ENCODE measurements at places on chromosomes 12 and 14.

- no peak for DNase-seq
Observed at GRCh38 chr14:101055776-101056374, 152.4 kb upstream of the RTL1 start.

DNA sequence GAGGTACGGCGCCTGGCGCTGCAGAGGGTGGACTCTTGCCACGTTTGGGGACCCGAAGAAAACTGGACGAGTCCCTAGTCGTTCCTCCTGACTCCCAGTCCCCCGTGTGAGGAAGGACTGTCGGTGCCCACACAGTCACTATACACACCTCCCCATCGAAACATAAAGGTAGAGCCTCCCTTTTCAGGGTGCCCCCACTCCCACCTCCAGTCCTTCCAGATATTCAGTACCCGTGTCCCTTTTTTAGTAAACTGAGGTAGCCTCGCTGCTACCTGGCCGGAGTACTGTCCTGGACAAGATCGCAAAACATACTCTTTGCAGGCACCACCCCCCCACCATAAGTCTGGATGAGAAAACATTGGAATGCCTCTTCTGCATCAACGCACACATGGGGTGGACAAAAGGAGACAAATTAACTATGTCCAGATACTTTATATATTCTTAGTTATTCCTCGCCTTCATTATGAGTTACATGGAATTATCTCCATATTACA lies 610 bp upstream of the KMT2D start:
- no peak for DNase-seq

DNA sequence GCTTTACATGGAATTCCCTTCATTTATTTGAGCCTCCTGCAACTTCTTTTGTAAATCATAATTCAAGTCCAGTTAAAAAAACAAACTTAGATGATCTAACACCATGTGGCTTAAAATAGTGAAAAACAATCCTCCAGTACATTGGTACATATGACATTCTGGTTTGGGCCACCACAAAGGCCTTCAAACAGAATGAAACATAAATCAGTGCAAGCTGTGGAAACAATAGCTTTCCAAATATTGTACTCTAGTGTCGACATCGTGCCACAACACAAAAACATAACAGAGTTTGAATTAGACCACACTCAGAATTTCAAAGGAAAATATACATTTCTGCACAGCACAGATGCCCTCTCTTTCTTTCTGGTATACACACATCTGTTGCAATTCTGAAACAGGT lies 751.3 kb downstream of the SLC6A15 start:
- DNase-seq: no peak

- peak; percentile 29 for DNase-seq
Observed at GRCh38 chr12:56836317-56836716, 73.2 kb downstream of the HSD17B6 start.

GRCh38 chr12:122844366-122844971 lies 9.2 kb downstream of the HIP1R start:
- no peak for DNase-seq

DNA sequence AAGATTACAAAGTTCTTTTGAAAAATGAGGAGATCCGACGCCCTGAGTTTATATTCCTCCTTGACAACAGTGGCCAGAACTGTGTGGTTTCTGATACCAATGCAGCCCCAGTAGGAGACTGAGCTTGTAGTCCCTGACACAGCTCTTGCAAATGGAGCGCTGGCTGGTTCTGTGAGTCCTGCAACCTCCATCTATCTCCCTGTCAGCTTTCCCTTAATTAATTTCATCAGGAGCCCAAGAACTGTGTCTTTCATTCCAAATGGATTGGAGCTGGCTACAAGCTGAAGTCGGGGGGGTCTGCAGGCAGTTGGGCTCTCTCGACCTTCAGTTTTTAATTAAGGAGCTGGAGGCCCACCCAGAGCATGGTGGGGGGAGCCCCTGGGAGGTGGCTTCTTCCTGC lies 160.6 kb downstream of the ADGRD1 start:
- no peak for DNase-seq

DNA sequence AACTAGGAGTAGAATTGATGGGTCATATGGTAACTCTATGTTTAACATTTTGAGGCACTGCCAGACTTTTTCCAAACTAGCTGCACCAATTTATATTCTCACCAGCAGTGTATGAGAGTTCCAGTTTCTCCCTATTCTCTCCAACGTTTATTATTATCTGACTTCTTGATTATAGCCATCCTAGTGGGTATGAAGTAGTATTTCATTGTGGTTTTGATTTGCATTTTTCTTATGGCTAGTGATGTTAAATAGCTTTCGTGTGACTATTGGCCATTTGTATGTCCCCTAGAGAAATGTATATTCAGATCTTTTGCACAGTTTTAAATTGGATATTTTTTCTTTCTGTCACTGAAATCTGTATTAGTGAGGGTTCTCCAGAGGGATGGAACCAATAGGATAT lies 37.8 kb downstream of the HELB start:
- DNase-seq: no peak

DNA sequence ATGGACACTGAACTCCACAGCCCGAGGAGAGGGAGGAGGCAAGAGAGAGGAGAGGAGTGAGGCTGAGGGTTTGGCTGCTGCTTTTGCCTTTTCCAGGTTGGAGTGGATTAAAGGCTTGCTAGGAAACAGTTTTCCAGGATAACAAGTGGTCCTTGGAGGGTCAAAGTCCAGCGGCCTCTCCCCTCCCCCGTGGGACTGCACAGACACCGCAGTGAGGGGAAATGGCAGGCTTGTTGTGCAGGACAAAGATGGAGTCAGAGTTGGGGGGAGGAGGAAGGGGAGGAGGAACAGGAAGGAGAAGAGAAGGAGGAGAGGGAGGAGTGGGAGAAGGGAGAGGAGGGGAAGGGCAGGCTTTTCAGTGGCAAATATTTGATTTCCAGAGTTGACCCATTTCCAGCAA lies 245.5 kb downstream of the RBM19 start:
- no peak for DNase-seq

DNA sequence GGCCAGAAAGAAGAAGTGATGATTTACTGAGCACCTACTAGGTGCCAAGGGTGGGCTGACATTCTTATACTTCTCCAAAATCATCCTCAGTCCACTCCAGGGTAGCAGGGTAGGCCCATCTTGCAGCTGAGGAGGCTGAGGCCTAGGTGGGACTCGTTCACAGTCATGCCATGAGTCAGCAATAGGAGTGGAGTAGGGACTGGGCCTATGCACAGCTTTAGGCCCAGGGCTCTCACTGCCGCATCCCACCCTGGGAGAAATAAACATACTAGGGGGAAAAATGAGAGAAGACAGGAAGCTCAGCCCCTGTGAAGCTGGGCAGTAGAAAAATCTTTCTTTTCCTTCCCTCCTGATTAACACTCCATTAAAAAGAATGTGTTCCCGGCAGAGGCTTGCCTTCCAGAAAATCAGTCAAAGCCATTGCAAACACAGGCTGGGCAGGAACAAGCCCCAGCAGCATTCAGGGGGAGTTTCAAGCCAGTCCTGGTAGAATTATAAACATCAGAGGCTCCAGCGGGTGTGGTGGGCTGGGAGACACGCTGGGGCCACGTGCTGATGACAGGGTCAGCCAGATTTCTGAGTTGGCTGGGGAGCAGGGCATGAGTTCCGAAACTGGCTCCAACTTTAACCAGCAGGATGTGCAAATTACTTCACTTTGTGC lies 1.8 kb downstream of the HSPB8 start:
- DNase-seq: peak; percentile 62

DNA sequence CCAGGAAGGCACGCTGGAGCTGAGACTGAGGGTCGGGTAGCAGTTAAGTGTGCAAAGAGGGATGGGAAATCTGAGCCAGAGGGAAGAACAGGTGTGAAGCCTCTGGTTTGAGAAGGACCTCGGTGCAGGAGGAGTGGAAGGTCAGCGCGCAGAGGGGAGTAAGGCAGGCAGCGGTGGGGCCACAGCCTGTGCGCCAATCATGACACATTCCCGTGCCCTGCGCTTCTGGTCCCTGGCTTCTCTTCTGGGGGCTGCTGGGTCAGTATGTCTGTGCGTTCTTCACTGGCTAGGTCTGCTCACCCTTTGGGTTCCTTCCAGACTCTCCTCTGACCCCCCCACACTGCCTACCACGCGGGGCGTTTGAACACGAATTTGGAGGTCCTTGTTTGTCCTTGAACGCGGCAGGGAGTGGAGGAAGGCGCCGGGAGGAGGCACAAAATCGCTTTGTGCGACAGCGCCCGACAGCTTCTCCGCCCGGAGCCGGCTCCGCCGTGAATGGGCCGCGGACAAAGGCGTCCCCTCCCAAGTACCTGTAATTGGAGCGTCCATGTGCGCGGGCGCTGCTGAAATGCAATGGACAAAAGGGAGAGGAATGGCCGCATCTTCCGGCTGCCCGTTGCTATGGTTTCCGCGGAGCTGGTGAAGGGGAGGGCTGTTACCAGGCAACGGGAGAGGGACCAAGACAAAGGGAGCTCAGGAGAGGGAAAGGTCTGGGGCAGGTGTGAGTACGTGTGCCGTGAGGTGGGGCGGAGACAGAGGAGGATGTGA lies 207.2 kb upstream of the SRRM4 start:
- no peak for DNase-seq

- no peak for DNase-seq
Observed at GRCh38 chr14:64700894-64701293, 3.3 kb upstream of the PLEKHG3 start.

DNA sequence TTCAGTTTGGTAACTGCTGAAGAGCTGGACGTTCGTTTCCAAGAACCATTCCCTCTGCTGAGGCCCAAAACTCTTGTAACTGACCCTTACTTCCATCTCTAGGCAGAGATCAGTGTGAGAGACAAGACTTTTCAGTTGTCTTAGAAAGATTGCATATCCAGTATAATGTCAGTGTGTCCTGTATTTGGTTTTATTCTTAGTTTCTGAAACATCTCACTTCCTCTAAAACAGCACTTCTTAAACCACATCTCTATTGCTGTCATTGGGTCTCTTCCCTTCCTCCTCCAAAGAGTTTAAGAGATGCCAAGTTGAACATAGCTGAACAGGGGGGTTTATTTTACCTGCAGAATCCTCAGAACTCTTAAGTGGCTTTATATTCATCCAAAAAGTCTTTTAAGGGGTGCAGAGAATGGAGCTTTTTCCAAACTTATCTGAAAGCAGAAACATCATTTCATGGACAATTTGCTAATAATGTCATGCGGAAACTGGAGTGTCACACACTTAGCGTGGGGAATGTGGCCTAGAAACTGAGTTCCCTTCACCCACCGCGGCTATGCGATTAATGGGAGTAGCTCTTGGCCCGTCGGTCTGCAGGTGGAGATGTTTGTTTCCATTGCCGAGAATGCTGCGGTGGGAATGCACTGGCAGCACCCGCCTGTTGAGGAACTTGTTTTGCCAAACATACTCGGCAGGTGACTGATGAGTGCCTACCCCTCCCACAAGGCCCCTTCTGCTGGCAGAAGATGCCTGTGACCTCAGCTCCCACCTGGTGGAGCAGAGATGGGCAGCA lies 148.2 kb downstream of the ADGRD1 start:
- no peak for DNase-seq

- DNase-seq: peak; percentile 50
Observed at GRCh38 chr12:50050410-50051098, 6.8 kb upstream of the ASIC1 start.

DNA sequence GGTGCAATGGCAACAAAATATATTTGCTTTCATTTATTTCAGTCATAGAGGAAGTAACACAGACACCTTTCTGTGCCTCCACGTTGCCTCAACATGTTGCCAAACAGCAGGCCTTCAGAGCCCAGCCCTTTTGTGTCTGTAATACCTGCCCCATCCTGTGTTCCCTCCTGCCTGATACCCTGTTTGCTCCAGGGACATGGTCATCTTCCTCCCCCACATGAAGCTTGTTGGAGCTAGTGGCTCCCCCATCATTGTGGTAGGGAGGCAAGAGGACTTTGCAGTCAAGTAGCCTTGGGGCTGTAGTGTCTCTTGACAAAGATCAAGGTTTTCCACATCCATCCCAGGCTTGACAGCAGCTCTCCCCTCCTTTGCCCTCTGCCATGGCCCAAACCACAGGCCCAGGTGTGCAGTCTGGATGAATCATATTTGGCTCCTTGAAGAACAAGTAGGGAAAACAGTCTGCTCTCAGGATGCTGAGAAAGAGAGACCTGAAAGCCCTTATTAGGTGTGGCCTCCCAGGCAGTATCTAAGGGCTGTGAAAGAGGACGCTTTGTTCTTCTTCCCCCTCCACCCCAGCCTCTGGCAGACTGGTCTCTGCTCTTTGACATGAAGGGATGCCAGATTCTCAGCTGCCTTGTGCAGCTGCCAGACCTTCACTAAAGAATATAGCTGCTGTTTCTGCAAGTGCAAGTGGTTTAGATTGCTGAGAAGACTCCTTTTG lies 329.0 kb downstream of the C12orf75 start:
- no peak for DNase-seq

DNA sequence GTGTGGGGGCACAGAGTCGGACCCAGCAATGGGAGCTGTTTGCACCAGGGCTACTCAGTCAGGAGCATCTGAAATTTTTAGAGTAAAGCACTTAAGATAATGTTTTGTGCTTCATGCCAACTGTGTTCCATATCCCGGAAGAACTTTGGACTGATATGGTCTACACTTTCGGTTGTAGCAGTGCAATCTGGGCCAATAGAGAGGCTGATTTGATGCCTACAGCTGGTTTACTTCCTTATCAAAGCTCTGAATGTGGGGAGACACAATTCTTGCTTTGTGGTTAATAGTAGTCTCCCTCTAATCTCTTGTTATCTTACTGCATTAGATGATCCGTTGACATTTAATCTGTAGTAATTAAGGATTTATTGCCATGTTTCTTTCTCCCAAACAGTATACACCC lies 7.8 kb upstream of the VDR start:
- no peak for DNase-seq

GRCh38 chr14:75769047-75769685 lies 108.1 kb downstream of the TTLL5 start:
- no peak for DNase-seq

DNA sequence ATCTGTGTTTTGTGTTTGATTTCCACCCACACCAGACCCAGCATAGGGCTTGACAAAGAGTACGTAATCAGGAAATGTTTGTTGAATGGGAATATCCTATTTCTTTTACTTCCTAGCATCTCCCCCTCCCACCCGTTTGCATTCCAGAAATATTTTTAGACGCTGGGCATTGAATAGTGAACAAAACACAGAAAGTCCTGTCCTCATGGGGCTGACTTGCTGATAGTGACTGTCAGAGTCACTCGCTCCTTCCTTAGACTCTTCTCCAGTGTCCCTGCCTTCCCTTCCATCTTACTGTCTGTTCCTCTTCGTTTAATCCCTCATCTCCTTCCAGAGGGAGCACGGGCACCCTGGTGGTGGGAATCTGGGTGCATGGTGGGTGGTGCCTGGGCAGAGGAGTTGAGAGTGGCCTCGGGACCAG lies 53.6 kb downstream of the SLC25A47 start:
- no peak for DNase-seq

- peak; percentile 72 for DNase-seq
Observed at GRCh38 chr12:111766608-111767361, at the start of gene ALDH2. TSS of gene ALDH2 (plus strand) at chr12:111766933. CDS start at chr12:111766983, 50 bp downstream.

- DNase-seq: peak; percentile 86
Observed at GRCh38 chr12:105204916-105205315, 31.1 kb downstream of the APPL2 start.

Measured in AG08395 (cell line).